ENCODE measurements at places on chromosomes 2 and 18. TPM values are rescaled to one million over a fixed set of nuclear protein-coding genes. Genes with fewer than 3 reads are reported as not detected.

DNA sequence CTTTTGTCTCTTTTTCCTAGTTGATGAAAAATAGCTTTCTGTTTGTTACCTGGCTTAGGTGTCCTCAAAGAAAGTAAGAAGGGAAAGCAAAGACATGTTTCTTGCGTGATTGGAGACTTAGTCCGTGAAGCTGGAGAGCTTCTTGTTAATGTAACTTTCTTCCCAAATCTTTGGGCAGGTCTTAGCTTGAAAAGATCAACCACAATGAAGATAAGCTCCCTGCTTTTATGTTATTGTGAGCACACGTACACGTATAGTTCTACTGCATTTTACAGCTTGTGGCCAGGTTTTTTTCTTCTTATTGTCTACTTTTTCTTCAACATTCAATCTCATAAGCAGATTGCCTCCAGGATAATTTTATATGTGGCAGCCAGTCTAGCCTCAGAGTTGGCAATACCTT, 99.8 kb downstream of the DIS3L2 start:
- DNase-seq, result no peak
- H3K27me3 ChIP-seq, result no peaks in the 10 kb centered on the region
- no peaks in the 10 kb centered on the region for H3K4me1 ChIP-seq
- H3K4me3 ChIP-seq, result no peak overlapping the region
- no peaks in the 10 kb centered on the region for H3K36me3 ChIP-seq

DNA sequence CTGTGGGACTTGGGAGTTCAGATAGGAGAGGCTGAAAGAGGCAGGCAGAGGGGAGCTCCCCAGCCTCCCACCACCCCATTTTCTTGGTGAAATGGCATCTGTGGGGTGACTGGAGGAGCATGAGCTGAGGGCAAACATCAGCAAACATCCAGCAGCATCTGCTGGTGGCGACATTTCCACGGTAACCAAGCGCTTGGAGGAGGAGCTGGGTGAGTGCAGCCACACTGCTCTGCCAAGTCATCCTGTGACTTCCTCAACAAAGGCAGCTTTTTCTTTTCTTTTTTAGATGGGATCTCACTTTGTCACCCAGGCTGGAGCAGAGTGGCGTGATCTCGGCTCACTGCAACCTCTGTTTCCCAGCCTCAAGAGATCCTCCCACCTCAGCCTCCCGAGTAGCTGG, 5.6 kb downstream of the TXNL4A start:
- no peak overlapping the region for H3K4me3 ChIP-seq
- DNase-seq, result peak; percentile 21
- peaks cover 33% of the 10 kb centered on the region for H3K36me3 ChIP-seq
- no peak overlapping the region for H3K27ac ChIP-seq

DNA sequence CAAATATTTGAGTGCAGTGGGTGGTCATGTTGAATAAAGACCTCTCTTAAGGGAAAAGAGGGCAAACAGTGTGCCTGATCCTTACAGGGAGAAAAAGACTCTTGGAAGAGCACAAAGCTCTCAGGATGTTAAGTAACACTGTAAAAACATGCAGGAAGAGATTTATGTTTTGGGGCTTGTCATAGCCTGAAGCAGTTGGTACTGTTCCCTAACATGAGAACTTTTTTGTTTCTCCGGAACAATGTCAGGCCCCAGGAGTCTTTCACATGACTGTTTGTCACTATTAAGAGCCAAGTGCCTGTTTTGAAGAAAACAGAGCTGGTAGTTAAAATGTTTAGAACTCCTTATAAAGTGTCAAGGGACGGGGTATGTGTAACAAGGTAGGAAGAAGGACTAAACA, 83.7 kb upstream of the B3GNT2 start:
- DNase-seq, result peak; percentile 21
- H3K27me3 ChIP-seq, result no peaks in the 10 kb centered on the region

The G6PC2 gene
- total RNA-seq, result not detected

- peak; percentile 63 for DNase-seq
- no peaks in the 10 kb centered on the region for H3K36me3 ChIP-seq
- no peak overlapping the region for H3K4me3 ChIP-seq
- peaks cover 20% of the 10 kb centered on the region for H3K4me1 ChIP-seq
- no peaks in the 10 kb centered on the region for H3K27me3 ChIP-seq
- no peak overlapping the region for H3K27ac ChIP-seq
Observed at GRCh38 chr2:136052369-136053362, 65.3 kb downstream of the CXCR4 start.

DNA sequence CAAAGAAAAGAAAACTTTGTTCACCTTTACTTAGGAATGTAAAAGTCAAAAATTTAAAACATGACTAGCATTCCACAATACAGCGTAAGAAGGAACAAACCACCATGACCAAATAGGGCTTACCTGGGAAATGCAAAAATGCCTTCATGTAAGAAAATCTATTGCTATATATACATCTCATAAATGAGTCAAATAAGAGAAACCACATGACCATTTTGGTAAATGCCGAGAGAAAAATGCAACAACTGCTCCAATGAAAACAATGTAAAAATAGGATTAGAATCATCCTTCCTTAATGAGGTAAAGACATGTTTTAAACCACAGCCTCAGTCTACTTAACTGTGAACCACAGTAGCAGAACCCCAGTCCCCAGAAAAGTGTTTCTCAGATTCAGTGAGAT, 49.4 kb downstream of the TGOLN2 start:
- no peaks in the 10 kb centered on the region for H3K27me3 ChIP-seq
- no peak overlapping the region for H3K4me3 ChIP-seq
- DNase-seq, result peak; percentile 38
- H3K36me3 ChIP-seq, result peaks cover 3% of the 10 kb centered on the region
- peaks cover 66% of the 10 kb centered on the region for H3K4me1 ChIP-seq

DNA sequence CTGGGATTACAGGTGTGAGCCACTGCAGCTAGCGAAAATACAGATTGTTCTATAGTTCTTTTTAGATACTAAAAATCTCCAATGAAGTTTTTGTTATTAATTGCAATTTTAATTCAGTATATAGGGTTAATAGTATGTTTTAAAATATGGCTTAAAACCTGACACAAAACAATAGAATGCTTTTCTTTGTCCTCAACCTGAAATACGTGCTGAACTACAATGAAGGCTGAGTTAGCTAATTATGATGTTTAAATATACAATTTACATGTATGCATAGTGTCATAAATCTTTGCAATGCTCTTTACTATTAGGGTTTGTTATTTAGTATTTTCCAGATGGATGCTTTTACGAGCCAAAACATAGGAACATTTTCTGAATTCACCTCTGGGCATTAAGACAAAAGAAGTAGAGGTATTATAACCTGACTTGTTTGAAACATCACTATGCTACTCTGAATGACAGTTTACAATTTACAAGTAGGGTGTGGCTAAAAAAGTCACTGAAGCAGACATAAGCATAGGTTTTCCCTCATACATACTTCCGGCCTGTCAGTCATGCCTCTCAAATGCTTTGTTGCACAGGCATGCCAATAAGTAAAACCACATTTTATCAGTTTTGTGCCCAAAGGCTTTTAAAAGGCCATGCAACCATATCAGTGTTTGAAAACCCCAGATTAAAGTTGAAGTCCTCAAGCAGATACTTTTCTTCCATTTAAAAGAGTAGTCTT, 168.3 kb downstream of the OTX1 start:
- no peak overlapping the region for H3K4me3 ChIP-seq
- no peaks in the 10 kb centered on the region for H3K27me3 ChIP-seq
- no peaks in the 10 kb centered on the region for H3K36me3 ChIP-seq
- no peak overlapping the region for H3K27ac ChIP-seq
- no peaks in the 10 kb centered on the region for H3K4me1 ChIP-seq
- no peak for DNase-seq

The HOXD13 gene
- total RNA-seq, result 0.31 TPM
